CD8-positive, alpha-beta T cell (primary cell): ENCODE measurements at places on chromosomes 5 and 9. TPM values are rescaled to one million over a fixed set of nuclear protein-coding genes. Genes with fewer than 3 reads are reported as not detected.

The CDKN2B-AS1 gene
- 0.71 TPM for total RNA-seq

GRCh38 chr9:126852086-126852688 is 8.3 kb upstream of the ZBTB34 start:
- DNase-seq: no peak

The RORB gene
- not detected for total RNA-seq

GRCh38 chr5:159641371-159642039 is 274.8 kb upstream of the ADRA1B start:
- DNase-seq: no peak

- DNase-seq: no peak
Observed at GRCh38 chr5:65198456-65199120, 283.1 kb downstream of the ADAMTS6 start.

DNA sequence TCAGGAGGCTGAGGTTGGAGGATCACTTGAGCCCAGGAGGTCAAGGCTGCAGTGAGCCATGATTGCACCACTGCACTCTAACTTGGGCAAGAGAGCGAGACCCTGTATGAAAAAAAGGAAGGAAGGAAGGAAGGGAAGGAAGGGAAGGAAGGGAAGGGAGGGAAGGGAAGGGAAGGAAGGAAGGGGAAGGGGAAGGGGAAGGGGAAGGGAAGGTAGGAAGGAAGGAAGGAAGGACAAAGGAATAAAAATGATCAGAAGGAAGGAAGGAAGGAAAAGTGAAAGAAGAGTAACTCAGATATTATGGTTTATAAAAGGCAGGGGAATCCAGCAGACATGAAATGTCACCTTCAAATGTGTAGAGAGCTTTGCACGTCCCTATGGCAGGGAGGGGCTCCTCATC is 64.4 kb downstream of the USP20 start:
- no peak for DNase-seq

The PCAT7 gene
- total RNA-seq: not detected

The ECM2 gene
- total RNA-seq: not detected

GRCh38 chr9:120904978-120905301 is 21.7 kb downstream of the TRAF1 start:
- no peak for DNase-seq

GRCh38 chr9:73370053-73370452 is 218.4 kb downstream of the ANXA1 start:
- DNase-seq: no peak

DNA sequence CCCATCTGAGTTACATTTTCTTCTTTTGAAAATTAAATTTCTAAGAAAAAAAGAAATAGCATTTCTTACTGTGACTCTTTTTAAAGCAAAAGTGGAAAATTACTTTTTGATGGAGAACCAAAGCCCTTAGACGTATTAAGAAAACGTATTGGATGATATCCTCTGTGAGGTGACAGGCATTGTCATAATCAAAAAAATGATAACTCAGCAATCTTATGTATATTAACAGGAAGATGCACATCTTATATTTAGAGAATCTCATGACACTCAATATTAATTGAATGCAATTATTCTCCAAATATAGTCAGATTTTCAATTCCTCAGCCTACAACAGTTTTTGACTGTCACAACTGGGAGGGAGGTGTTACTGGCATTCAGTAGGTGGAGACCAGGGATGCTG is 25.1 kb downstream of the FGF10 start:
- DNase-seq: no peak

GRCh38 chr5:94057655-94058054 is 316.3 kb upstream of the POU5F2 start:
- DNase-seq: no peak

The GOLM1 gene
- 0.14 TPM for total RNA-seq

The FOXD4L3 gene
- total RNA-seq: not detected

DNA sequence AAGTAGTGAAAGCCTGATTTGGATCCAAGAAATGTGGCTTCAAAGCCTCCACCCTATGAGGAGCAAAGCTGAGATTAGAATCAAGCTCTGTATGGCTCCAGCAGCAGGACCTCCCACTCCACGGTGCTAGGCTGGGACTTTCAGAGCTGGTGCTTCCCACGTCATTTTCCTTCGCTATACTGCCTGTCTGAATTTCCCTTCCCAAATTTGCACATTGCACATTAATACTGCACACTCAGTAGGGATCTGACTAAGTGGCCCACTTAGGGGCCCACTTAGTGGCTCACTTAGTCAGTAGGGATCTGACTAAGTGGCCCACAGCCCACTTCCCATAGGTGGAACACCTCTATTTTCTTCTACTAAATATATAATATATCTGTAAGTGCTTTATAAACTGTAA is 14.1 kb upstream of the SPDL1 start:
- DNase-seq: no peak

The DBH gene
- total RNA-seq: 0.39 TPM

DNA sequence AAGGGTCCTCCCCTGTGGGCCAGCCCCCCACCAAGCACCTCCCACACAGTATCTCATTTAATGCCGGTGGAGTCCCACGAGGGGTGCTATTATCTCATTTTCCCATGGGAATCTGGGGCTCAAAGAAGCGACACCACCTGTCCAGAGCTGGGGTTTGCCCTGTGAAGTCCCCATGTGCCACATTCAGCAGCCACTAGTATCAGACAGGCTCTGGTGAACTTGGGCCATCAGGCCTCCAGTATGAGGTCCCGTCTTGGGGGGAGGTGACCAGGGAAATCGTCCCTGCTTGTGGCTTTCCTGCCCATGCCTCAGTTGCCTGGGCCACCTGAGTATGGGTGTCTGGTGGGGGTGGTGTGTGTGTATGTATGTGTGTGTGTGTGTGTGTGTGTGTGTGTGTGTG is 222.7 kb downstream of the PBX3 start:
- DNase-seq: no peak

The ELAVL2 gene
- not detected for total RNA-seq

GRCh38 chr9:112445196-112445595 is 41.4 kb upstream of the KIAA1958 start:
- no peak for DNase-seq

The WWC1 gene
- not detected for total RNA-seq

The SIGMAR1 gene
- total RNA-seq: 8.5 TPM

DNA sequence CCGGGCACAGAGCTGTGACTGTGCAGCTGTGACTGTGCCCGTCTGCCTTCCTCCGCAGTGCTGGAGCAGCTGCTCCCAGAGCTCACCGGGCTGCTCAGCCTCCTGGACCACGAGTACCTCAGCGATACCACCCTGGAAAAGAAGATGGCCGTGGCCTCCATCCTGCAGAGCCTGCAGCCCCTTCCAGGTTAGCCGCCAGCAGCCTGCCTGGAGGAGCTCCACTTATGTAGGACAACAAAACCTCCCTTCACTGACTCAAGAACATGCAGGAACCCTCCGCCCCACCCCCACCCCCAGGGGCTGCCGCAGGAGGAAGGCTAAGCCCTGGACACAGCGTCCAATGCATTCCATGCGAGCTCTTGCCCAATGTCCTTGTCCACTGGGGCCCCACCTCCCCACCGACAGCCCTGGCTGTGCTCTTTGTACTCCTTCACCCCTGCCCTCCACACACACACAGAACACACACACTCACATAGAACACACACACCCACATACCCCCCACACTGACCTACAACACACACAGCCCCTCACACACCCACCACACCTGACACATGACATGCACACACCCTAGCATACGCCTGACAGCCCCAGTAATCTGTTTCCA is 27.9 kb downstream of the AFAP1L1 start:
- DNase-seq: no peak

The PCDHGA1 gene
- not detected for total RNA-seq

The SPINK7 gene
- total RNA-seq: not detected

GRCh38 chr5:97453263-97453662 is 270.2 kb upstream of the RIOK2 start:
- no peak for DNase-seq

GRCh38 chr9:121455527-121456239 is 44.0 kb downstream of the GGTA1 start:
- peak; percentile 13 for DNase-seq

GRCh38 chr9:121888438-121888775 is 204.7 kb downstream of the TTLL11 start:
- DNase-seq: no peak

GRCh38 chr9:121814594-121814993 is 163.2 kb downstream of the DAB2IP start:
- DNase-seq: no peak

The IL5 gene
- not detected for total RNA-seq

GRCh38 chr5:74085782-74086181 is 459.8 kb downstream of the ARHGEF28 start:
- no peak for DNase-seq

GRCh38 chr5:53110156-53110555 is 599 bp upstream of the MOCS2 start:
- DNase-seq: no peak
